CD4-positive, alpha-beta T cell treated with Interleukin-6 for 4 hours (primary cell): ENCODE measurements at places on chromosomes 16 and 17.

- DNase-seq = peak; percentile 56
Observed at GRCh38 chr16:21663889-21664647, at the start of gene OTOA. OTOA (plus strand) TSS chr16:21663968; CDS start chr16:21678515, 14,547 bp downstream.

GRCh38 chr17:45431531-45432404 lies 902 bp downstream of the ARHGAP27 start:
- peak; percentile 85 for DNase-seq

DNA sequence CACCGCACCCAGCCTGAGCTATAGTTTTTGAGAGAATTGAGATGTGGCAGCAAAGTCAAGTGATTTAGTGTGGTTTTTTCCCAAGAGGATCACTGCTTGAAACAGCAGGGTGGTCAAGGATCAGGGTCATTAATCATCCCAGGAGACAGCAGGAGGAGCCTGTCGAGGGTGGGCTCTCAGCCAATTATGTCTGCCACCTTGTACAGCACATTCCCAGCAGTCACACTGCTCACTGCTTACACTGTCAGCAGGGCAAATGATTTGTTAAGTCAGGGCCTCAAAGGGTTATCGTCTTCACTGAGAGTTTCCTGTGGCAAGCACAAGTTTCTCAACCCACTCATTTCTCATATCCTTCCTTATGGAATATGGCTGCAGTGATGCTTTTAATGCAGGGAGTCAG lies 13.2 kb downstream of the B3GNT9 start:
- no peak for DNase-seq

- DNase-seq = no peak
Observed at GRCh38 chr17:56150649-56151048, 2.6 kb upstream of the ANKFN1 start.

GRCh38 chr17:79612468-79613194 lies 1.8 kb upstream of the RBFOX3 start:
- DNase-seq = peak; percentile 28

GRCh38 chr16:2663553-2664546 lies 18.5 kb upstream of the KCTD5 start:
- DNase-seq = peak; percentile 29

- DNase-seq = no peak
Observed at GRCh38 chr16:87012954-87013938, 303.9 kb downstream of the C16orf95 start.

- peak; percentile 66 for DNase-seq
Observed at GRCh38 chr17:39002991-39003715, 36.0 kb upstream of the FBXO47 start.

DNA sequence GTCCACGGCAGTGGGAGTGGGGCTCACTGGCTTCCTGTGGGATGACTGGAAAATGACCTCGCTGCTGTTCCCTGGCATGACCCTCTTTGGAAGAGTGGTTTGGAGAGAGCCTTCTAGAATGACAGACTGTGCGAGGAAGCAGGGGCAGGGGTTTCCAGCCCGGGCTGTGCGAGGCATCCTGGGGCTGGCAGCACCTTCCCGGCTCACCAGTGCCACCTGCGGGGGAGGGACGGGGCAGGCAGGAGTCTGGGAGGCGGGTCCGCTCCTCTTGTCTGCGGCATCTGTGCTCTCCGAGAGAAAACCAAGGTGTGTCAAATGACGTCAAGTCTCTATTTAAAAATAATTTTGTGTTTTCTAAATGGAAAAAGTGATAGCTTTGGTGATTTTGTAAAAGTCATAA lies 7.8 kb upstream of the RNF213 start:
- peak; percentile 91 for DNase-seq
